NCI-H524 treated with DMSO at 0.1 percent for 48 hours (cell line): ENCODE measurements at places on chromosomes 2 and 18.

DNA sequence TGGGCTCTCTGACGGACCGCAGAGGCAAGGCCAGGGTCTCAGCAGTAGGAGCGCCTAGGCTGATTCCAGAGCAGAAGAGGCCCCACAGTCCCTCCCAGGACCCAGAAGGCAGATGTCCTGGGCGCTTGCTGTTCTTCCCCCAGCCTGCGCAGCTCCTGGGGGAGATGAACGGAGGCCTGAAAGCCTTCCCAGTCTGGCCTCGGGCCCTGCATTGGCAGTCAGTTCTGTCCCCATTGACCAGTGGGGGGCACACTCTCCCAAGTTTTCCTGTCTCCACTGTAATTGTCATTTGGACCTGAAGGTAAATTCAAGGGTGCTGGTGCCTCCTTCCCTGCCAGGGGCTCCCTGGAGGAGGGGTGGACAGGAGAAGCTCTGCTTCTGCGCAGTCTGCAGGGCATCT is 345.7 kb downstream of the CYP26B1 start:
- no peak for DNase-seq

- DNase-seq, result no peak
Measured at GRCh38 chr2:58107803-58108710, 61.5 kb downstream of the VRK2 start.

- no peak for DNase-seq
Measured at GRCh38 chr2:203280428-203281064, 41.7 kb downstream of the CYP20A1 start.

GRCh38 chr2:198232281-198232680 is 427.9 kb downstream of the PLCL1 start:
- DNase-seq, result no peak

- no peak for DNase-seq
Measured at GRCh38 chr2:109448946-109449788, 164.6 kb downstream of the SEPTIN10 start.

DNA sequence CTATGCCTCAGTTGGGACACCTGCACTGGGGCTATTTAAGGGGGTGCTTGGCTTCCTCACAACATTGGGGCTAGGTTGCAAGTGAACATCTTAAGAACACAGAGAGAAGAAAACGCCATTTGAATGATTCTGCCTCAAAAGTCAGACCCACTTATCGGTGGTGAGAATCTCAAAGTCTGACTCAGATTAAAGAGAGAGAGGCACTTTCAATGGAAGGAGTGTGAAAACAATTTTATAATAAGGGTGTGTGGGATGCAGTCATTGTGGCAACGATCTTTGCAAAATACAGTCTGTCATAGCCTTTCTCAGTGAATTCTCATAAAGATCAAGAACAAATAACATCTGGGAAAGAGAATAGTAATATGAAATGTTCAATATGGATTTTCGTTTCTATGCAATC is 41.8 kb downstream of the CCDC102B start:
- DNase-seq, result no peak

GRCh38 chr2:109384308-109385271 is 229.2 kb downstream of the SEPTIN10 start:
- DNase-seq, result no peak

GRCh38 chr2:31328026-31328425 is 86.5 kb downstream of the XDH start:
- DNase-seq, result no peak

DNA sequence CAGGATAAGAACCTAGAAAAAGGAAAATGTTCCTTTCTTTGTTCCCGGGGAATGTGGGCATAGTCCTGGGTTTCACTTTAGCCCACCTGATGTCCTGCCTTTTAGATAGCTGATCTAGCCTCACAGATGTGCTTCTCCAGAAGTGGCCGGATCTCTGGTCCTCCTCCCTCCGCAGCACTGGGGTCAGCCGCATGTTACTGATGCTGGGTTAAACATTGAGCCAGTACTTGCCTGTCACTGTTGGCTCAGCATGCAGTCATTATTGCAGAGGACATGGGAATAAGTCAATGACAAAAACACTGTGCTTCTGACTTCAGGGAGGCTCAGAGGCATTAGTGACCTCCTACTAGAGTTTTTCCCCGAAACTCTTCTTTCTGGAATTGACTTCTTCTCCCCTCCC is 27.6 kb downstream of the NCK2 start:
- DNase-seq, result no peak

DNA sequence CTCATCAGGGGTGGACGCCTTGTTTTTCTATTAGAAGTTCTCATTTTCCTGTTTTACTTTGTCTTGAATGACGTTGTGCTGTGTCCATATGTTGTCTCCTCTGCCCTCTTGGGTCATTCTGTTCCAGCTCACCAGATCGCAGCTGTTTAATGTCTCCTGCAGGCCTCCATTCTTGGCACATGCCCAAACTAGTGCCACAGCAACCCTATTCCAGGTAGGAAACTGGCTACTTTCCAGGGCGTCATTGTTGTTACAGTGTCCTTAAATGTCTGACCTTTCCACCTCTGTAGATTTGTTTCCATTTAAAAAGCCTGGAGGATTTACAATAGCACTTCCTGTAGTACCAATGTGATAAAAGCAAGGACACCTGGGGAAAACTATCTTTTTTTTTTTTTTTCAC is 500.7 kb downstream of the METTL4 start:
- DNase-seq, result peak; percentile 91

- no peak for DNase-seq
Measured at GRCh38 chr2:240426845-240427721, 8.4 kb upstream of the GPC1 start.

GRCh38 chr2:102284611-102285010 is 26.8 kb upstream of the IL1RL1 start:
- no peak for DNase-seq

GRCh38 chr2:101533561-101534148 is 58.7 kb upstream of the RFX8 start:
- no peak for DNase-seq

- no peak for DNase-seq
Measured at GRCh38 chr2:109604597-109604996, 9.2 kb downstream of the SEPTIN10 start.

- DNase-seq, result no peak
Measured at GRCh38 chr18:9478545-9478944, 3.2 kb downstream of the RALBP1 start.

- DNase-seq, result no peak
Measured at GRCh38 chr2:20666005-20666303, 990 bp upstream of the GDF7 start.

GRCh38 chr2:37291680-37292079 is 33.0 kb downstream of the PRKD3 start:
- DNase-seq, result no peak

- no peak for DNase-seq
Measured at GRCh38 chr2:72894514-72894913, 7.3 kb downstream of the SPR start.

DNA sequence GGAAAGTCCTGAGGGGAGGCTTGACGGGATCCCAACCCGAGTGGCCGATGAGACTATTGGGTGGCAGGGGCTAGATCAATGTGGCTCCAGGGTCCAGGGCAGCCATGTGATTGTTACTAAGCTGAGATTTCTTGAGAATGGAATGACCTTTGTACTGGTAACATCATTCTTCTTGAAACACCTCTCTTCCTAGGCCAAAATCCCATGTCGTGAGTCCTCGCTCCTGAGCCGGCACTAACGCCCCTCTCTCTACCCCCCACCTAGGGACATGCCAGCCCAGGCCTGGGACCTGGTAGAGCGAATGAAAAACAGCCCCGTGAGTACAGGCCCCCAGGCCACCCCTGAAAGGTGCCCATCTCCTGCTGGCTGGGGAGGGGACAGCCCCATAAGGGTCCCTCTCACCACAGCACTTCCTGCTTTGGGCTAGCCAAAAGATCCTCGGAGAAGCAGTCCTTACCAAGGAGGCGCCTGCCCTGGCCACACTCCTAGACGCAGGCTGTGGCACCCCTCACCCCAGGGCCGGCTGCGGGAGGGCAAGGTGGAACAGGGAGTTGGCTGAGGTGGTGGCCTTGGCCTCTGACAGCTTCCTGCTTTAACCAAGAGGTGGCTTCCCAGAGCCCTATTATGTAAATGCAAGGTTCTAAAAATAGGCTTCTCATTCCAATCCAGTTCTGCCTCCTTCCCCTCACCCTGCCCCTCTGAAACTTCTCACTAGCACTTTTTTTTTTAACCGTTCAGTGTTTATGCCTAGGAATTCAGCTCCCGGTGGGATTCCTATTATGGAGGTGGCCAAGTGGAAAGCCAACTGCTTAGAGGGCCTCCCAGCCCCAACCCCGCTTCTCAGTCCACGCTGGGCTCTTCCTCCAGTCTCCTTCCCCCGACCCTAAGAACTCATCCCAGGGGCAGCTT is 126.6 kb upstream of the PPP1CB start:
- DNase-seq, result no peak

DNA sequence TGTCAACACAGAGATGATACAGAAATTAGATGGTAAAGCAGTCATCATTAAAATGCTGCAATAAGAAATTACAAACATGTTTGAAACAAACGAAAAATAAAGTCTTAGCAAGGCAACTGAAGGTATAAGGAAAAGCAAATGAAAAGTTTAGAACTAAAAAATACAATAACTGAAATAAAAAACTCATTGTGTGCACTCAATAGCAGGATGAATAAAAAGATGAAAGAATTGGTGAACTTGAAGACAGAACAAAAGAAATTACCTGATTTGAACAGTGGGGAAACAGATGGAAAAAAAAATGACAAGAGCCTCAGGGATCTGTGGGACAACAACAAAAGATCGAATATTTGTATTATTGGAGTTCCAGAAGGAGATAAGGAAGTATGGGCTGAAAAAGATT is 46.5 kb downstream of the TSN start:
- DNase-seq, result no peak

DNA sequence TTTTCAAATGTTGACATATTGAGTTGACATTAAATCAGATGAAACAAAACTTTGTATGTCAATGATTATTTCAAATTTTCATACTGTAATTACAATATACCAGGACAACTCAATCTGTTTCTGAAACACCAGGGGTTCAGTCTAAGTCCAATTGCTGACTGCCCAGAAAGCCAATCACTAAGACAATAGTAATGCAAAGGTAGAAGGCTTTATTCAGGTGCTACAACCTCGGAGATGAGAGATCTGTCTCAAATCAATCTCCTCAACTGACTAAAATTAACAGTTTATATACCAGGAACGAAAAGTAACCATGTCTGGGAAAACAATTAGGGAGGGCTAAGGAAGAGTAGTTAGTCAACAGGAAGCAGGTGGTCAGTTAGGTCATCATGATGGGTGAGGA is 1400.4 kb downstream of the SUCLG1 start:
- no peak for DNase-seq

DNA sequence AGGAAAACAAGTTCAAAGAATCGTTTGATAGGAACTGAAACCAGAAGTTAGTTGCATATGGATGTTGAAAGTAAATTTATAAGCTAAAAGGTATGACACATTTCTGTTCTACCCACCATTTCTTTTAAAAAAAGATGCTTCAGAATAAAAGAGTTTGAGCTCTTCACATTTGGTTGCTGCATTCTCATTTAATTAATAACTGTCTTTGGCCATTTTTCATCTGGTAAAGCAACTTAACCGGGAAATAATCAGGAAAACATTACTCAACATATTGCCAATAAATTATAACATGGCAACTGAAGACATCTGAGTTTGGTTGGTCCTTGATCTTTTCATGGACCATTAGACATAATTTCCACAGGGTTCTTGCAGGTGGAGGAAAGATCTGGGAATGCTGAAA is 180.2 kb upstream of the TWIST2 start:
- no peak for DNase-seq

GRCh38 chr2:19500126-19500525 is 141.7 kb upstream of the OSR1 start:
- DNase-seq, result no peak

DNA sequence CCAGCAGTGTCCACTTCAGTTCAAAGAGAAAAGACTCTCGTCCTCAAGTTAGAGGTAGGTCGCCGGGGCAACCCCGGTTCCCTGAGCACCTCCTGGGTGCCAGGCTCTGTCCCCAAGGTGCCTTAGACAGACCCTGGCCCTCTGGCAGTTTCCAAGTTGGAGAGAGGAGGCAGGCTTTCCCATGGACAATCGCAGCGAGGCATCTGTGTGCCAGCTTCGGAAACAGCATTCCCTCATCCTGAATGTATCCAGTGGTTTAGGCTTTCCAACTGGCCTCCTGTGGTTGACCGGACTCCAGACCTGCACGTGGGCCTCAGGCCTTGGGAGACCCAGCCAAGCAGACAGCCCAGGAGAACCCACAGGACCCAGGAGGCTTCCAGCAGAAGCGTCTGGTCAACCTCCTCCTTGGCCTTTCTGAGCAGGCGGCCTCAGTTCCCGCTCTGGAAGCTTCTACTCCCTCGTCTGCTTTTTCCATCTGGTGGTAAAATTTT is 70.3 kb downstream of the KCNF1 start:
- DNase-seq, result no peak

GRCh38 chr2:191607096-191607495 is 70.8 kb upstream of the NABP1 start:
- no peak for DNase-seq

GRCh38 chr2:37615804-37616676 is 55.4 kb downstream of the CDC42EP3 start:
- no peak for DNase-seq

- DNase-seq, result no peak
Measured at GRCh38 chr2:149219856-149220255, 110.5 kb upstream of the LYPD6 start.

DNA sequence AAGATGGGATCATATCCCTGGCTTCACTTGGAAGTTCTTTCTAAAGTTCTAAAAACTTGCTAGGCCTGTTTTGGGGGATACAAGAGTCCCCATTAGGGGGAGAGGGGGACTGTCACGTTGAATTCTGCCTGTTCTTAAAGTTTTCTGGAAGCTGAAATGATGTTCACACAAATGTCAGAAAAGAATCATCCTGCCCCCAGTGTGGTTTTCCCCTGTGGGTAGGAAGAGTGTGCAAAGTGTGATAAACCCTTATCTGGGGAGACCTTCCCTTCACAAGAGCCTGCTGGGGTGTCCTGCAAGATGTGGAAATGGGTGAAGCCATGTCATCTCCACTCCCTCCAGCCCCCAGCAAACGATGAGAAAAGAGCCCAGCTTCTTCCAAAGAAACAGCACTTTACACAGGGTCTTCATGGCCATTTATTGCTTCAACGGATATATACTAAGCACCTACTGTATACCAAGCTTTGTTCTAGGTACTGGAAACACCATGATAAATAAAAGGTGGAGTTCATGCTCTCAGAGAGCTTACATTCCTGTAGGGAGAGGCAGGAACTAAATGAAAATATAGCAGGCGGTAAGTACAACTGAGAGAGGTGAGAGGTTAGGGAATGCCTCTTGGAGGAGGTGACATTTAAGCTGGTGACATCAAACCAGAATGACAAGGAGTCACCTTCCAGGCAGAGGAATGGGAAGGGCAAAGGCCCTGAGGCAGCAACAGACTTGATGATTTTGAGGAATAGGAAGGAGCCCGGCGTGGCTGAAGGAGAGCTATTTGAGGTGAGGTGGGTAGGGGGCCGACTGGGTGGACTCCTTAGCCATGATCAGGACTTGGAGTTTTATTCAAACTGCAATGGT is 1.6 kb downstream of the MFSD2B start:
- DNase-seq, result no peak

DNA sequence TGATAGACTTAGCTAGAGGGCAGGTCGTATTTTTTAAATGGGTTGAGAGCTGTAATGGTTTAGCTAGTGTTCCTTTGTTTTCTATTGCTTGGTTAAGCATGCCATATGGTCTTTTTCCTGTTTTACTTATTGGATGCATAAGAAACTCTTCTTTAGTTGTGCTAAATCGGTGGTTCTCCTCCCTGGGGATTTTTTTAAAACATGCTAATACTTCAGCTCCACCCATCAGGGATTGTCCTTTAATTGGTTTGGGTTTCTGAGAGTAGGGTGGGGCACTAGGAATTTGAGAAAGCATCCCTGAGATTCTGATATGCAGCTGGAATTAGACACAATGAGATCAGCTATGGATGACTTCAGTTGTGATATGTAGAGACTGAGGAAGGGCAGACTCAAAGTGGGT is 497.2 kb downstream of the THSD7B start:
- peak; percentile 67 for DNase-seq
